ENCODE measurements at places on chromosomes 3 and 15.

- DNase-seq: no peak
These were observed 25.2 kb downstream of the GASK1A start for GRCh38 chr3:43004282-43004681.

DNA sequence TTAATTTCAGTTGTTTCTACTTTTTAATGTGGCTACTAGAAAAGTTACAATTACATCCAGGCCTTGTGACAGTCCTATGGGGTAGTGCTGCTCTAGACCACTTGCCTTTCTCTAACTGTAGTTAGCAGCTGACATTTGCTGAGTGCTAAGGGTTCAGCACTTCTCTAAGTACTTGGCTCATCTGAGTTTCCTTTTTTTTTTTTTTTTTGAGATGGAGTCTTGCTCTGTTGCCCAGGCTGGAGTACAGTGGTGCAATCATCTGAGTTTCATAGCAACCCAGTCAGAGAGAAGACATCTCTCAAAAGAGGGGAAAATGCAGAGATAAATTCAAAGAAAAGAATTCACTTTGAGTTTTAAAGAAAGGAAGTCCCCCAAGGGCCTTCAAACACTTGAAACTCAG, 130.8 kb downstream of the MYLK start:
- DNase-seq: no peak

GRCh38 chr15:81008312-81008711, 7.6 kb downstream of the TLNRD1 start:
- no peak for DNase-seq

GRCh38 chr3:108004647-108005046, 86.2 kb downstream of the CD47 start:
- no peak for DNase-seq

DNA sequence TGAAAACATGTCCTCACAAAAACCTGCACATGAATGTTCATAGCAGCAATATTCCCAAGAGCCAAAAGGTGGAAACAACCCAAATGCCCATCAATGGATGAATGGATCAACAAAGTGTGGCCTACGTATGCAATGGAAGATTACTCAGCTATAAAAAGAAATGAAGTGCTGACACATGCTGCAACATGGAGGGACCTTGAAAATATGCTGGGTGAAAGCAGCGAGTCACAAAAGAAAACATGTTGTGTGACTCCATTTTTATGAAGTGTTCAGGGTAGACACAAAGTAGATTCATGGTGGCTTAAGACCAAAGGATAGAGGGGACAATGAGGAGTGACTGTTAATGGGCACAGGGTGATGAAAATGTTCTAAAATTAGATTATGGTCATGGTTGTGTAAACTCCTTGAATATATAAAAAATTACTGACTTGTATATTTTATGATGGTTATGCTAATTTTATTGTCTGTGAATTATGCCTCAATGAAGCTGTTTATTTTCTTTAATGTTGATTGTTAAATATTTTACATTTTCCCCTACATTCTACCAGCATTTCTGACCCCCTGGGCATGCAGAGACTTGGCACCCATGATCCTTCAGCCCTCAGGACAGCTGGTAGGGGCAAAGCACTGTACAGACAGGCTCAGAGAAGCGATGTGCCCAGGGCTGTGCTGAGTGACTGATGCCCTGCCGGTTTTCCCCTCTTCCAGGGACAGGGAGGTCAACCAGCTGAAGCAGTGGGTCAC, 37.8 kb downstream of the CFAP100 start:
- no peak for DNase-seq

- no peak for DNase-seq
These were observed 67.8 kb downstream of the UBP1 start for GRCh38 chr3:33372218-33373081.
